ENCODE measurements at places on chromosomes 7 and 10. TPM values are rescaled to one million over a fixed set of nuclear protein-coding genes. Genes with fewer than 3 reads are reported as not detected.

The CTAGE8 gene
- total RNA-seq, result 2.9 TPM

The PON1 gene
- total RNA-seq, result not detected

The CALCR gene
- total RNA-seq, result not detected

The AFAP1L2 gene
- 3.4 TPM for total RNA-seq

The PNLIPRP1 gene
- not detected for total RNA-seq

The LRIT1 gene
- not detected for total RNA-seq

The HSPA12A gene
- total RNA-seq, result 0.05 TPM

The CPXM2 gene
- not detected for total RNA-seq

The HOXA13 gene
- not detected for total RNA-seq

Measured in T-helper 1 cell treated with Interleukin-12 subunit alpha and Interleukin-12 subunit beta and Interleukin-4 antibody, amounts not matched to agents 30 ng/mL and 1 ng/mL, for 36 hours (primary cell).